ENCODE measurements at places on chromosomes 7 and 10. TPM values are rescaled to one million over a fixed set of nuclear protein-coding genes. Genes with fewer than 3 reads are reported as not detected.

TAS2R3 gene
- 6.3 TPM for total RNA-seq

CHAT gene
- total RNA-seq = not detected

FAM25G gene
- not detected for total RNA-seq

GIMAP2 gene
- total RNA-seq = 8.2 TPM

TAS2R38 gene
- 2.7 TPM for total RNA-seq

GPR37 gene
- total RNA-seq = 0.53 TPM

CAMK2B gene
- total RNA-seq = 3.9 TPM

TOMM7 gene
- 89.8 TPM for total RNA-seq

CALY gene
- total RNA-seq = not detected

TAS2R41 gene
- total RNA-seq = not detected

PODXL gene
- total RNA-seq = 40.4 TPM

OSBPL3 gene
- total RNA-seq = 67.7 TPM

CYP2C19 gene
- total RNA-seq = 141 TPM

AOAH gene
- 41.0 TPM for total RNA-seq

CC2D2B gene
- total RNA-seq = 1.9 TPM

GRCh38 chr7:110386006-110386405 lies 704.9 kb upstream of the LRRN3 start:
- no peak for DNase-seq

GRCh38 chr10:20858292-20859124 lies 38.6 kb downstream of the NEBL start:
- no peak for DNase-seq

- no peak for DNase-seq
Observed at GRCh38 chr7:145737617-145738016, 379.0 kb upstream of the CNTNAP2 start.

- DNase-seq = no peak
Observed at GRCh38 chr7:13933091-13933490, 56.4 kb downstream of the ETV1 start.

GRCh38 chr7:31602041-31602625 lies 84.9 kb upstream of the PPP1R17 start:
- DNase-seq = no peak

DNA sequence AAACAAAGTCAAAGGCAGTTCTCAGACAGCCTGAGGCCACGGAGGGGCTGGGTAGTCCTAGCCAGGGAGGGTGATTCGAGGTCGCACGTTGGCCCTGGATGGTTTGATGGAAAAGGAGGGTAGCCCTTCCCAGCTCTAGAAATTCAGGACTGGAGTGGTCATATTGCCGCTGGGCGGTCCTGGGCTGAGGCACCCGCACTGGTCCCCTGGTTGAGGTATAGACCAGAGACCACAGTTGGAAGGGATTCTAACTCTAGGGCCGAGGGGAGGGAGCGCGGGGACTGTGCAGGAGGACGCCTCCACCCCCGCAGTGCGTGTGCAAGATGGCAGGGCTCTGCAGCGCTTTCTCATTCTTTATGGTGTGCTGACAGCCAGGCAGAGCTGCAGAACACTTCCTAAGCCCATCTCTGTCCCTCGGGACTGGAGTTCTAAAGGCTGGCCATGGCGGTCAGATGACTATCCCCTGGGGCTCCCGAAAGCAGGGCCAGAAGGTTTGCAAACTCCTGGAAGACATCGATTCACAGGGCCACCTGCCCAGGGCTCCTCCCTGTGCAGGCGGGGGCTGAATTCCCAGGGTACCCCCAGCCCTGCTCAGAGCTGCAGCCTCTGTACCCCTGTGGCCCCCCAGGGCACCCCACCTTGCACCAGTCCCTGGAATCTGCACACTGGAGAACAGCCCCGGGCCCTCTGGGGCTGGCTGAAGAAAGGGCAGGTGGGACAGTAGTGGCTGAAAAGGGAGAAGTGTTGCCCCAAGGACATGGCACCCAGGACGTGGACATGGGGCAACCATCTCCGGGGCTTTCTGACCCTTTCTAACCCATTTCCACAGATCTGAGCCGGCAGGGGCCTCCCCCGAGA lies 51.0 kb upstream of the ELN start:
- no peak for DNase-seq

GRCh38 chr7:28625432-28625831 lies 213.1 kb downstream of the CREB5 start:
- no peak for DNase-seq

DNA sequence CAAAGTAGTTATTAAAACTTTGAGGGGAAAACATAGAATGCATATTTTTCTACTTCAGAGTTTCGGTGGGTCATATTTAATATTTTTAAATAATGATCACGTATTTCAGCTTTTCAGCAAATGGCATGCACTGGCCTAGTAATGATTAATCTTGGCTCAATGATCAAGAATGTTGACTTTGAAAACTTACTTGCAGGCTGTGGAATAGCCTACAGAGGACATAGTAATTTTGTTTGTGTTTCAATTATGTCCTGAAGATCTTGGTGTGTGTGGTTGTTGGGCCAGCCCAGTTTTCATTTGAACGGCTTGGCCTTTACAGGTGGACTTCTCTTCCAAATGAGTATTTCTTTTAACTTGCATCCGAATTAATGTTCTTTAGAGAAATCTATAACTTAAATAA lies 35.1 kb downstream of the ADD3 start:
- no peak for DNase-seq

- DNase-seq = no peak
Observed at GRCh38 chr7:71783779-71784178, 628.4 kb downstream of the CALN1 start.

DNA sequence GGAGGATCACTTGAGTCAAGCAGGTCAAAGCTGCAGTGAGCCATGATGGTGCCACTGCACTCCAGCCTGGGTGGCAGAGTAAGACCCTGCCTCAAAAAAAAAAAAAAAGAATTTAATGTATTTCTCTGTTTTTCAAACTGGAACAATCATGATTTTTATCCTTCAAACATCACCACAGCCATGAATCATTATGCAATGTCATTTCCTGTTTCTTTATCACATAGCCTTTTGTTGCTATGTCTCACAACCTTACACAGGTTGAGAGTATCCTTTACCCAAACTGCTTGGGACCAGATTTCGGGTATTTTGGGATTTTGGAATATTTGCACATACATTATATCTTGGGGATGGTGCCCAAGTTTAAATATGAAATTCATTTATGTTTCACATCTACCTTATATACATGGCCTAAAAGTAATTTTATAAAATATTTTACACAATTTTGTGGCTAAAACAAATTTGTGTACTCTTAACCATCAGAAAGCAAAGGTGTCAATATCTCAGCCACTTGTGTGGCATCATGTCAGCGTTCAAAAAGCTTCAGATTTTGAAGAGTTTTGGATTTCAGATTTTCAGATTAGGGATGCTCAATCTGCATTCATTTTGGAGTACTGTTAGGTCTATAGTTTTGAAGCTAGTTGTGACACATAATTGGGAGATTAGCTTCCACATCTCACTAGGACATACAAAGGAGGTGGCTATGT lies 8.2 kb downstream of the NT5C3A start:
- DNase-seq = no peak

DNA sequence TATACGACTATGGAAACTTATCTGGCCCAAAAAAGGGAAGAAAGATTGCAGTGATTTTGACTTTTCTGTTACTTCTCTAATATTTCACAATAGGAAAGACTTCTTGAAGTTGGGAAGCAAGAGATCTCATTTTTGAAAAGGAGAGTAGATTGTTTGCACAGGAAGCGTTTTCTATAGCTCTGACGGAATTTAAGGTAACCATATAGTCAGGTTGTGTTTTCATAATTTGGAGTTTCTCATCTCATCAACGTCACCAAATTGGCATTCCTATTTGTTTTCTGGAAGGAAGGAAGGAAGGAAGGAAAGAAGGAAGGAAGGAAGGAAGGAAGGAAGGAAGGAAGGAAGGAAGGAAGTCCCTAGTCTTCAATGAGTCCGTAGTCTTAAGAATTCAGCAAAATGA lies 732.0 kb downstream of the XPNPEP1 start:
- DNase-seq = no peak

DNA sequence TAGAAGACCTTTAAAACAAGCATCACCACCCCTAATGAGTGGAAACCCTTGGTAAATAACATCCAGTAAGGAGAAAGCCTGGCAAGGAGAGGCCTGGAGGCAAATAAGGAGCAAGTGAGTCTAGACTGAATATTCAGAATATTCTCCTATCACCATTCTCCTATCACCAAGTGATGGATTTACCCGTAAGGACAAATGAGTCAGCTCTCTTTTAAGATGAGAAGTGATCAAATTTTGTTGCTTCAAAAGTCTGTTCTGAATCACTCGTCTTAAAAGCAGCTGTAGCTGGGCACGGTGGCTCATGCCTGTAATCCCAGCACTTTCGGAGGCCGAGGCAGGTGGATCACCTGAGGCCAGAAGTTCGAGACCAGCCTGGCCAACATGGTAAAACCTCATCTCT lies 28.4 kb downstream of the KIAA1549 start:
- DNase-seq = no peak

GRCh38 chr10:93628858-93629257 lies 16.5 kb downstream of the PDE6C start:
- DNase-seq = no peak

GRCh38 chr7:3980300-3980643 lies 679.2 kb downstream of the SDK1 start:
- no peak for DNase-seq

DNA sequence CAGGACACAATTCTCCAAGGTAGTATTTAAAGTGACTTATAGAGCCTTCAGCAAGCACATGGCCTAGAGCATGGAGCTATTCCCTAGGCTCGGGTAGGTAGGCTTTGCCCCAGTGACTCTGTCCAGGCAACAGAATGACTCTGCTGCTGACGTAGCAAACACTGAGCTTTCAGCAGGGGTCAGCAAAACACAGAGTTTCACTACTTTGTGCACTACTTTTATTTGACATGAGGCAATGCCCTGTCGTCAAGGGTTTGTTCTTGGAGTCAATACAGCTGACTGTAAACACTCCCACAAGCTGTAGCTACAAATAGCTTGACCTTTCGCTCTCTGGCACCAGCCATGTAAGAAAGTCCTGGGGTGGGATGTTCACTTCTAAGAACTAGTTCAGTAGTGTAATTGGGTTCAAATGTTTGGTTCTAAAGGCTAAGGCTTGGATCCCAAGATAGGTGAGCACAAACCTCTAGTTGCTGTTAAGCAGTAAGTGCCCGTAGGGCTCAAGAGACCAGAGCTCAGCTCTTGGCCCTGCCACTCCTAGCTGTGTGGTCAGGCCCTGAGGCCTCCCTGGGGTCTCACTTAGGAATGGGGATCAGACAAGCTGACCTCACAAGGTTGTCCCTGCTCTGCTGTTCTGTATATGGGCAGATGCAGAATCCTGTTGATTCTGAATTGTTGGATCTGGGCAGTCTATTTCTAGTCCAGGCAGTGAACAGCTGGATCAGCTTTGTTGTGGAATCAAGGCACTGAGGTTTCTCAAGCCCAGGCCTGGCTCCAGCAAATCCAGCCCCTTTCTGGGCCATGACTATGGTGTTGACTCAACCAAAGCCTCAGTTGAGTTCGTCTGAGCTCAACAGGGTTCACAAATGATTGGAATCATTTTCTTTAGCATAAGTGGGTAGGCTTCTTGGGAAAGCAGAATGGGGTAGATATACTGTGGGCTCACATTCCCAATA lies 10.7 kb downstream of the NODAL start:
- DNase-seq = no peak

DNA sequence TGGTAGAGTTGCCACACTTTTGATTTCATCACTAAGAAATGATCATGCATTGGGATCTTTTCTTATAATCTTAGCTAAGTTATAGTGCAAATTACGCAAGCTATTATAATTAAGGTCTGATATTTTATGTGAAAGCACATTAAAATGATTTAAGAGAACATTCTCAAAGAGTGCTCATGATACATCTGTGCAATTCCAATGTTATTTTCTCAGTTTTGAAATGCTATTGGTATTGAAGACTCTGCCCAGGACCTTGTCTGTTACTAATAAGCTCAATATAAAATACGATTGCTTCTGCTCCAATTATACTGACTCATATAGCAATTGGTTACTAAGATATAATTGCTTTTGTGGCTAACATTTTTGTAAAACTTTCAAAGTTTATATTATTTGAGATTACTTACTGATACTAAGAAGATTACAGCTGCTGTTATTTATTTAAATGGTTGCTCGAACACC lies 180.9 kb downstream of the ADAM12 start:
- DNase-seq = no peak

- DNase-seq = no peak
Observed at GRCh38 chr10:97336006-97336405, 1.5 kb upstream of the FRAT2 start.

DNA sequence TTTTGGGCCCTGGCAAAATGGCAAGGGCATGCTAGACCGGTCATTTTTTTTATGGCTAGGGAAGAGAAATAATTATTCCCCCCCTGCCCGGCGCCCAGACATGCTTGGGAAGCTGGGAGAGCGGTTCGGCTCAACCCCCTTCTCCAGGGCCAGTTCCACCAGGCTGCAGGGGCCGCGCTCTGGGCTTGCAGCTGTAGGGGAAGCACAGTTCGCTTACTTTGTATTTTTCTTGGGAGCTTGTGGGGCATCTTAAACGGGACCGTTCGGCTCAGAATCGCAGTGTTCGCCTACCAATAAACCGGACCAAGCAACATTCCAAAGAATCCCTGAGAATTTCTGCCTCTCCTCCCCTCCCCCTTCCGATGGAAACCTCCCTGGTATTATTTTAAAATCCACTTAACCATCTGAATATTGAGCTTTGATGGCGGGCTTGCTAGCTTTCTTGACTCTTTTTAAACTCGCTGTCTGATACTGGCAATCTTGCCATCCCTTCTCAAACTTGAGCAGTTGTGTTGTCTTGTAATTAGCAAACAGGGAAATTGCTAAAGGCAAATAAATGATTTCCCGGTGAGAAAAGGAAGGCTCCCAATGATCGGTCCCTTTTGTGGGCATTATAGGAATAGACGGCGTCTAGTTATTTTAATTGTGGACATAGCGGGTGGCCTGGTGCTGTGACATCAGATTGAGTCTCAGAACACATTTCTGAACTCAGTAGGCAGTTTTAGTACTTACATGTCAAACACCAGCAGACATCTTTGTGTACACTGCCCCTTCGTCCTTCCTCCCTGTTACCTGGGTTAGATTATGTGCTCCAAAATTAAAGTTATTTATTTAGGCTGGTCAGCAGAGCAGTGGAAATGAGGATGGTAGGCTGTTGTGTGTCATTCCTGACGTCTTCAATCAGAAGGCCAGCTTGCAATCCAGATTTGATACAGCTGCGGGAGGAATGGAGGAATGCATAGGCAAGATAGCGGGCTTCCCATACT lies 3.4 kb downstream of the TCF7L2 start:
- DNase-seq = no peak

DNA sequence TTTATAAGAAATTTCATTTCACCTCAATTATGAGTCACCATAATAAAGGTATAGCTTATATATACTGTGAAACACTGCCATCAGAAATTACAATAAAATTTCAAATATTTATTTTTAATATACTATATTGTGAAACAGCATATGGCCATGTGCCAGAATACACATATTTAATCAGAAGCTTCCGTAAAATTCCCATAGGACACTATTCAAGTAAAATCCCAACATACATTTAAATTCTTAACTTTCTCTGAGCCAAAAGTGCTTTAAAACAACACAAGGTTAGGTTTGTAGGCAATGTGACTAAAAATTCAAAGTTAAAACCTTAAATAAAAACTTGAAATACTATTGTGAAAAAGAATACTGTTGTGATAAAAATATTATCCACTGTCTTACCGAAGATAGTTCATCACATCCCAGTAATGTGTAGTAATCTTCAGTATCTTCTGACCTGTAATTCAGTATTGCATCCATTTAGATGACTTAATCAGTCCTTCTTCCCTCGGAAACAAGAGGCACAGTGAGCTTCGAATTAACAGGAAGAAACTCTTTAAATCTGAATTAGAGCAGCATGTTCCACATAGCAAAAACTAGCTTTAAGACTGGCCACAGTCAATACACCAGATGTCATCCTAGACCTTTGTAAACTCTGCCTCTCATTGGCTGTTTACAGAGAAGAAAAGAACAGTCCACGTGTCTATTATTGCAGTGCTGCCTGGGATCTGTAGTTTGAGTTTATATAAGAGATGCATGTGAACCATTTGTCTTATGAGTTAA lies at the start of gene DNAJC12:
Gene DNAJC12 (minus strand): TSS at position 648 of the 774 bp plus-strand sequence. CDS start 177 bp downstream, at position 471.
- no peak for DNase-seq

All from Peyer's patch (tissue), 4 donors.